Kidney tubule cell (primary cell): ENCODE measurements at places on chromosomes 13 and 19.

- no peak for DNase-seq
Observed at GRCh38 chr19:49730166-49730565, 32.9 kb downstream of the TSKS start.

DNA sequence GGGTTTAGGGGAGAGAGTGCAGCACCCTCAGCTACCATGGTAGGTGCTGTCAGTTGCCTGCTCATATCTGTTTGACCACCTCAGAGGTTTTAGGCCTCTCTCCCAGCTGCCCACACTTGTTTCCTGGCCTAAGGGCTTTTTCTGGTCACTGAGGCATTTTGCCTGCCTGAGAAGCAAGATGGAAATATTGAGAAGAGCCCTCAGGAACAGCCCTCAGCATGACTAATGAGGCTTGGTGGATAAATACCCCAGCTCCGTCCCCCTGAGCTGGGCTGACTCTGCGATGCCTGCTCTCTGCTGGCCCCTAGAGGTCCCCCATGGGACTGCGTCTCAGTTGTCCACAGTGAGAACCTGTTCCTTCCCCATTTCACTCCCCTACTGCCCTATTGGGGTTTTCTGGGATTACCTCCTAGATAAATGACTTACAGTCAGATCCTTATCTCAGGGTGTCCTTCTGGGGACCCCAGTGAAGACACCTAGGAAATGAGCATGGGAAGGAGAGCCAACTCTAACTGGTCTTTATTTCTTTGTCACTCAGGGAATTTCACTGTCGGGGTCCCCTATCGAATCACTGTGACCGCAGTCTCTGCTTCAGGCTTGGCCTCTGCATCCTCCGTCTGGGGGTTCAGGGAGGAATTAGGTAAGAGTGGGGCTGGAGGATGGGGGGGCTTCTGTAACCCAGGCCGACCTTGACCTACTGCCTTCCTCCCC, 13.3 kb downstream of the PALM3 start:
- DNase-seq: peak; percentile 32

GRCh38 chr19:6048348-6048747, 62.0 kb downstream of the RFX2 start:
- no peak for DNase-seq

DNA sequence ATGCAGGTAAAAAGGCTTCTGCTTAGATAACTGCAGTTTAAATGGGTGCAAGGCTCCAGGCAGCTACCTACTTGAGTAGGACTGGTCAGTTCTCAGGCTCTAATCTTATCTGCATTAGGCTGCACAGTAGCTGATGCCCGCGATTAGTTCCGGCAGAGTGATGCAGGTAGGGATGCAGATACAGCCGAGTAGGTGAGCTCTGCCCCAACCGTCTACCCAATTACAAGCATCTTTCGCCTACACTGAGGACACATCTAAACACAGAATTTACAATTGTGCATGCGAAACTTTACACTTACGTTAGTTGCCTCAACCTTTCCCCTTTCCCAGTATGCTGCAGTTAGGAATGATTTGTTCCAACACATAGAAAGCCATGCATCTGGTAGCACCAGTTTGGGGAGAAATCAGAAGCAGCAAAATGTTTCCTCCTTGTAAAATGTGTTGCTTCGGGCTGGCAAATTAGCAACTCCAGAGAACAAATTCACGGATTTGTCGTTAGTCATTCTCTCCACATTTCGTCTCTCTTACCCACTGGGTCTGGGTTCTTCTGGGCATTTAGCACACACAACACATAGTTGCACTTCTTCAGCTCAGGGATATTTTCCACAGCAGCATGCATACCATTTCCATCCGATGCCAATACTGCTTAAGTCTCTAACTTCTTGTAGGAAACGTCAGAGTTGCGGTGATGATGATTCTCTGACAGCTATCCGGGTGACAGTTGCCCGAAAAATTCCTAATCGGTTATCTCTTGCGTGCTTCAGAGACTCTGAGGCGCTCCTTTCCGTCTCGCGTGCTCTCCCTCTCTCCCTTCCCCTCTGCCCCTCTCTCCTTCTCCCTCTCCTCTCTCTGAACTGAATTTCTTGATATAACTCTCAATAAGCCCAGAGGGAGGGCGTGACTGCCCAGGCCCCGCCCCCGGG, at the start of gene PCDH9:
PCDH9 (minus strand) TSS at position 856 of the 923 bp plus-strand sequence. CDS start 1,896 bp downstream, outside the sequence.
- peak; percentile 4 for DNase-seq

- DNase-seq: peak; percentile 88
Observed at GRCh38 chr13:110525328-110526319, 35.9 kb downstream of the RAB20 start.

DNA sequence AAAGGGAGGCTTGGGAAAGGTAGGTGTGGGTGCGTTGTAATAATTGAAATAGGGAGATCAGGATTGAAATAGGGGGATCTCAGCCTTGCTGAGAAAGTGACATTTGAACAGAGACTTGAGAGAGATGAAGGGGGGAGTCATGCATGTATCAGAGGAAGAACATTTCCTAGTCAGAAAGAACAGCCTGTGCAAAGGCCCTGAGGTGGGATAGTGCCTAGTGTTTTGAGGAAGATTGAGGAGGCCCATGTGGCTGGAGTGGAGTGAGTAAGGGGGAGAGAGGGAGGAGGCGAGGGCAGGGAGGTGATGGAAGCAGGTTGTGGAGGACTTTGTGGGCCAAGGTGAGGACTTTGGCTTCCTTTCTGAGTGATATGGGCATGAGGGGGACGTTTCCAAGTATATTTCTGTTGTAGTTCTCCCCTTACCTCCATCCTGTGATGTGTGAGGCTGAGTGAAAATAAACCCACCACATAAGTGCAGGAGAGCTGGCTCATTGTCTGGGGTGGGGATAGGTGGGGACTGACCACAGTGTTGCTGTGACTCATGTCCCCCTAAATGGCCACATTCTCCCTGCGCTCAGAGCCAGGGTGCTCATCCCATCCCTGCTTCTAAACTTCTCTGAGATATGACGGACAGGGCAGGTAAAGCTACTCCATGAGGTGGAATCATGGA, 17.8 kb downstream of the ACTL9 start:
- DNase-seq: no peak

DNA sequence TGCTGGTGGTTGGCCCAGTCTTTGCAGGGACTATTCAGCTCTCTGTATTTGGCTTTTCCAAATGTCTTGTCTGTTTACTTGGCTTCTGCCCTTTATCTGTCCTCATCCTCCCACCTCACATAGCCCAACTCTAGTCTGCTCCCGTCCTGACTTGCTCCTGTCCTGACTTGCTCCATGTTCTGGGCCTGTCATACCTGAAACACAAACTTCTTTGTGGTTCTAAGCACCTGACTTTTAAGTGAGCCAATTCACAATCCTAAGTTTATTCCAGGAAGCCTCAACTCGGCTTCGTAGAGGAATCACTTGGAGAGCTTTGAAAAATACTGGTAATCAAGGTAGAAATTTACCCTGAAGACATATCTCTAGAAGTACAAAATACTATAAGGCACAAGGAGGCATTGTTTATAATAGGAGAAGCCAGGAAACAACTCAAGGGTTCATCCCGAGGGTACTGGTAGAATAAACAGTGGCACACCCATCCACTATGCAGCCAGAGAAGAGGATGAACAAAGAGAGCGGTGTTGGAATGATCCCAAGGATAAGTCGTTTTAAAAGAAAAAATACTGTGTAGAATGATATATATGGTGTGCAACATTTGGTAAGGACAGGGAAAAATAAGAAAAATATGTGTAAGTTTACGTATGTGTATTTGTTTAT, 284.5 kb downstream of the FGF14 start:
- DNase-seq: no peak

- DNase-seq: no peak
Observed at GRCh38 chr19:15587663-15588062, 27.4 kb upstream of the CYP4F8 start.

DNA sequence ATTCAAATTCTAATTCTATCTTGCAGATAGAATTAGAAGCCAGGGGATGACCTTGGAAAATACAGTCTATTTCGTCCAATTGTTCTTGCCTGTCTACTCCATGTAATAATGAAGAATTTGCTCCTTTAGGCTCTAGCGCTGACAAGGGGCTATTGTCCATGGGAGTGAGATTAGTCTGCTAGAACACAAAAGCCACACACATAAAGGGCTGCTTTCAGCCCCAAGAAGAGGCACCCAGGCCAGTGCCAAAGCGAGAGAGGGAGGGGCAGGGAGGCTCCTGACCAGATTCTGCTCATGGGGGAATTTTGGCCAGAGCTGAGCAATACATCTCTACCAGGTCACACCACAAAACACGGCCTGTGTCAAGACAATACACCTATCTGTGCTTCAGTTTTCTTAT, 1306.9 kb downstream of the UQCRFS1 start:
- DNase-seq: no peak

DNA sequence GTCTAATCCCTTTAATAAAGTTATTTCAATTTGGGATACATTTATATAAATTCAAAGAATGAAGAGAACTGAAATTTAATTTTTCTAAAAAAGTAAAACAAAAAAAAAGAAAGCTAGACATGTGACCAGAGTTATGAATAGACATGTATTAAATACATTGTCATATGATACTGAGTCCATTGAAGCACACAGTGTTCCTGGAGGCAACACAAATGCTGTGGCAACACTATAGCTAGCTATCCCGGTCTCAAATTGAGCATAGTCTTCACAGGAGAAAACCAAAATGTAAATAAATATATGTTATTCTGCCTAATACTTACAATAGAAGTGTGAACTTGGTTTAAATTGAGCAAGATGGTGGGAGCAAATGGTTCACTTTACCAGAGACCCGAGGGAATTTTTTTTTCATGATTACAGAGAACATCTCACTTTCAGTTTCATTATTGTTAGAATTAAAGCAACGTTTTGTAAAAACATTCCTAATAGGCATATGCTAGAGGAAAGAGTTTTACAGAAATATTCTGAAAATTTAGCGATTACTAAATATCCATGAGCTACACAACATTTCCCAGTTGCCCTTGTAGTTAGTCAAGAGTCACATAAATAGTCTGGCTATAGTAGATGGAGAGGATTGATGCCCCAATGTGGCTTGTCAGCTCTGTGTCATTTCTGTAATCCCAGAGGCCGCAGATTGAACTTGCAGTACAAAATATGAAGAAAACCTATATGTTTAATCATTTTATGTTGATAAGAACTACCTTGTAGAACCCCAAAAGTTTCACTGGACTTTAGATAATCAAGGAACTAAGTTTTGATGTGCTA, 775.7 kb upstream of the SPRY2 start:
- DNase-seq: no peak

DNA sequence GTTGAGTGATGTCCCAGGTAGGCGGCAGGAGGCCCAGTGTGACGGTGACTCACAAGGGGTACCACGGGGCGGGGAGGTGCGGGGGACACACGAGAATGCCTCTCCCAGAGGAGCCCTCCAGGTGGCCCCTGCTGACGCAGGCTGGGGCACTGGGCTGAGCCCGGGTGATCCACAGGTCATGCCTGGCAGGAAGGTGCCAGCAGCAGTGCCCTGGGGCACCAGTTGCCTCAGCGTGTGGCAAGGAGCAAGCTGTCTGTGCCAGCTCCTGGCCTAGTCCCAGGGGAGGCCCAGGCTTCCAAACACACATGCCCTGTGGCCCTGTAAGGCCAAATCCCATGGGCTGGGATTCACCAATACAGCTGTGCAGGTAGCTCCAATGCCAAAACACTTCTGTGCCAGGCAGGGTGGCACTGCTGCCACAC, 28.0 kb downstream of the AKT2 start:
- DNase-seq: peak; percentile 93

- DNase-seq: no peak
Observed at GRCh38 chr13:66098931-66099628, 1131.1 kb downstream of the PCDH9 start.

DNA sequence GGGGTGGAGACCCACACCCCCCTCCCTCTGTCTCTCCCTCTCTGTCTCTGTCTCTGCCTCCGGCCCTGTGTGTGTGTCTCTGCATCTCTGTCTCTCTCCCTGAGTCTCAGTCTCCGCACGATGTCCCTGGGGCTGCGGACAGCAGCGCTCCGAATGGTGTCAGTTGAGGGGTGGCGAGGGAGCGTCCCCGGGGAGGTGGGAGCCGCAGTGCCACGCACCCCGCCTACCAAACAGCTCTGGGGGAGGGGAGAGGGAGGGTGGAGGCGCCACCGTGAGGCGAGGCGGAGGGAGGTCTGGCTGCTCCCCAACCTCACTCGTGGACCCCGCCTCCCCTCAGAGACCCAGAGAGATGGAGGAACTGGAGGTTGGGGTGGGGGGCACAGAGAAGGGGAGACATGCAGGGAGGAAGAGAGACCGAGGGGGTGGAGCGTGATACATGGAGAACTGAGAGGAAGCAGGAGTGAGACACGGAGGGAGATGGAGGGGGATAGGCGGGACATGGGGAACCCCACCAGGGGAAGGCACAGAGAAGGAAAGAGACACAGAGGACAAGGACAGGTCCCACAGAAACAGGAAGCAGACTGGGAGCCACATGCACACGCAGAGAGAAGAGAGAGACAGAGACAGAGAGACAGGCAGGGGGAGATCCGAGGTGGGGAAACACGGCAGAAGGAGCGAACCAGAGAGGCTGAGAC, 7.2 kb downstream of the ERFL start:
- no peak for DNase-seq

DNA sequence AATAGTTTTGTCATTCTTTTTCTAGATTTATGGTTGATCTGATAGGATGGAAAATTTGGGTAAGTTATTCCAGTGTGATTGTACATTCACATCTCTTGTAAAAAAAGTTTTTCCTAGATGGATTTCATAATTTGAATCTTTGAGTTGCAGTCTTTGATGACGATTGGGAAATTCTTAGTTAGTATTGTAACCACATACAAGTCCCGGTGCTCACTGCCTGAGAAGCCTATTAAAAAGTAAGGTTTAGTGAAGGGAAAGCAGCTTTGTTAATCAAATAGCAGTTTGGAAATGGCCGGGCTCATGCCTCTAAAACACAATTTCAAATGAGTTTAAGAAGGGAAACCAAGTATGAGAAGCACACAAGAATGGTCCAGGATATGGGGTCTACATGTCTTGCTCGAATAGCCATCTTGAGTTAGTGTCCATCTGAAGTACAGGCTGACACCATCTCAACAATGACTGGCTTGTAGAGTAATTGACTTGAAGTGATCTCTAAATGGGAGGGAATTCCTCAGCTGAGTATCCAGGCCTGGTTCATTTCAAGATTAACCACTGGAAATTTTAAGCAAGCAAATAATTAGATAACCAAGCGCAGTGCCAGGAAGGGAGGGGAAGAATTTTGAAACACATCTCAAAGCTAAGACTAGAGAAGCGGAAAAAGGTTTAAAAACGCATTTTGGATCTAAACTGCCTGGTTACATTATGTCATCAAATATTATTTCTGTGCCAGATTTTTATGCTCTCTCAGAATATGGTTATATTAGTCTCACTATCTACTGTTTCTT, 1145.6 kb upstream of the MIR17HG start:
- DNase-seq: no peak

DNA sequence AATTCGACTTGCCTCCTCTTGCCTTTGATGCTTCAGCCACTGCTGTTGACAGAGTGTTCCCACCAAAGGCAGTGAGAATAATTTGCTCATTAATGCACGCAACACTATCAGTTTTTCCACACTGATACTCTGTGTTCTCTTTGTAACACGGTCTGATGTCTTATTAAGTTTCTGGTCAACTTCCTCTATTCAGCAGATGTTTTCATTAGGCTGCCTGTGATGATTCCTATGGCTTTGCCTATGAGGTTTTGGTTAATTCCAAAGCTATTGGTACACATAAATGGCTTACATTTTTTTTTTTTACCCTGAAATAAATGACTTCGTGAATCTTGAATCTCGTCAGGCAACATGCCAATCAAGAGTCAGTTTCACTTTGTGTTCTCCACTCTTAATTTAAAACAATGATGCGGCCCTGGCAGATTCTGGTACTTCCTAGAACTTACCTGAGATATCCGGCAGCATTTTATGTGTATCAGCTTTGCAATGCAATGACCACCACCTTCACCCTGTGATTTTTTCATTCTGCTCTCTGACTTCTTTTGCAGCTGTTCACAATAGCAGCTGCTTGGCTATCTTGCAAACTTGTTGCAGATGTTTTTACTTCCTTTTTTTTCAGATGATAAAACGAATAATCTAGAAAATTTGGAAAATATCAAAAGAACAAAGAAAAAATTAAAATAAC, 27.5 kb upstream of the KL start:
- no peak for DNase-seq
